Activated CD4-positive, alpha-beta memory T cell treated with anti-CD3 and anti-CD28 coated beads for 36 hours (primary cell): ENCODE measurements at places on chromosomes 12 and 14.

GRCh38 chr14:95885278-95885677, 8.6 kb downstream of the TUNAR start:
- no peak overlapping the region for H3K4me3 ChIP-seq
- H3K27me3 ChIP-seq = peaks cover 21% of the 10 kb centered on the region
- no peaks in the 10 kb centered on the region for H3K36me3 ChIP-seq
- no peak overlapping the region for H3K27ac ChIP-seq

DNA sequence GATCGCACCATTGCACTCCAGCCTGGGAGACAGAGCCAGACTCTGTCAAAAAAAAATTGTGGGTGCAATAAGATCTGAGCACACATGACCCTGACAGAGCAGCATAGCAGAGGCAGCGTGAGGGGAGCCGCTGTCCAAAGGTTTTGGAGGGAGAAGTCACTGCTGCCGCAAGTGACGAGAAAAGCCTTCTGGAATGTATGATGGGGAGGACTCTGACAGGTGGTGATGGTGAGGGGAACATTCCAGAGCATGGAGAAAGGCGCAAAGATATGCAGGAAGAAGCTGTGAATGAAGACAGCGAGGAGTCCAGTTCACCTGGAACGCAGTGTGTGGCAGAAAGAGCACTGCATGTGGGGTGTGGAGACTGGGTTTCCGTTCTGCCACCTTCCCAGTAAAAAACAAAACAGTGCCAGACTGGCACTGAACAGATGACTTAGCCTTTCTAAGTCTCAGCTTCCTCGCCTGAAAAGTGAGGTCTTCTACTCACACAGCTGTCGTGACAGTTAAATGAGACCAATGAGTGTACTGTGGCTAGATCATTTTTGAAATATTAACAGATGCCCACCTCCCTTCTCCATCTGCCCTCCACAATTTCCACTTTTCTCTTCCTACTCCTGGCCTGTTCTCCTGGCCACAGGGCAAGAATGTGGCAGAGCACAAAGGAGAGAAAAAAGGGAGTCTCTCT, 53.4 kb upstream of the PTHLH start:
- peaks cover 11% of the 10 kb centered on the region for H3K27me3 ChIP-seq
- H3K27ac ChIP-seq = no peak overlapping the region
- H3K4me3 ChIP-seq = no peak overlapping the region
- H3K36me3 ChIP-seq = no peaks in the 10 kb centered on the region

GRCh38 chr14:64234877-64235651, 59.1 kb downstream of the ESR2 start:
- H3K4me1 ChIP-seq = peaks cover 12% of the 10 kb centered on the region
- no peak overlapping the region for H3K4me3 ChIP-seq
- DNase-seq = no peak

DNA sequence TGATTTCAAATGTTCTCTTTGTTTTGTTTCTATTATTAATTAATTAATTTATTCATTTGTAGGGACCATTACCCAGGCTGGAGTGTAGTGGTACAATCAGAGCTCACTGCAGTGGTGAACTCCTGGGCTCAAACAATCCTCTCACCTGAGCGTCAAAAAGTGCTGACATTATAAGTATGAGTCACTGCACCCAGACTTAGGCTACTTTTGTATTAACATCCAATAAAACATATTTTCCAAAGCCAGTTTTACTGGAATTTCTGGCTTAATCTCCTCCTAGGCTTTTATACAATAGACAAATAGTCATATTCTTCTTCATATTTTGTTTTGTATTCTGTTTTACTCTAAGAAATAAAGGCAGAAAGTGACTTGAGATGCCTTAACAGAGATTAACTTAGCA, 749.6 kb downstream of the SLC16A7 start:
- no peaks in the 10 kb centered on the region for H3K36me3 ChIP-seq
- no peaks in the 10 kb centered on the region for H3K27me3 ChIP-seq
- H3K4me1 ChIP-seq = no peaks in the 10 kb centered on the region
- no peak for DNase-seq
- H3K4me3 ChIP-seq = no peak overlapping the region

DNA sequence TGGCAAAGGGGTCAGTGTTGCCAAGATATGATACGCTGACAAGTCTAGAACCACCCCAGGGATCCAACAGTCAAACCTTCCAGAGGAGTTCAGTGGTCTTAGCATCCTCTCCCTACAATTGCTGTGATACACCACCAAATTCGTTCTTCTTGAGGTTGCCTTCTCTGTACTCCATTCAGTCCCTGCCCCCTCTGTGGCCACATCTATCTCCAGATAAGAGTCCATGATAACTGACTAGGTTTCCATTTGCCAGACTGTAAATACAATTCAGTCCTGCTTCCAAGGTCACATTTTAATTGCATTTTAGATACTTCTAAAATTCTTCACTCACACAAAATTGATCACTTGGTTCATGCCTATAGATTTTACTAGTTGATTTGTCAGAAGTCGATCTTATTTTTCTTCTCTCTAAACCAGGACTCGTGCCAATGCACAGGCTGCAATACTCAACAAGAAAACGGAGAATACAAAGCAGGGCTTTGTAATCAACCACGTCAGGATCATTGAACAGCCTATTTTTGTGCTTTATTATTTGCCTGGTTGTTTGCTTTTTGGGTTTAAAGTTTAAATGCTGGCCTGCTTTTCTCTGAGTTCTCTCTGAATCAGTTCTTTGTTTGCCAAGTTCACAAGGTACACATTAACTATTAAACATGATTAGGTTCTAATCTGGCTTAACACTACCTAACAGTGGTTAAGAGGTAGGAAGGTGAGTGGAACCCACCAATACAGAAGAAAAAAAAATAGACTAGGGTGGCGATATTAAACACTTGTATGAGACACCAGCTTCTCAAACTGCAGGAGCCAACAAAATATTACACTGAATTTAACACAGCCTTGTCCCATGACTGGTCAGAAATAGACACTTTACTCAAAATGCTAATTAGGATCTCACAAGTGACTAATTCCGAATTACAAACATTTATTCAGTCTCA, 5.3 kb upstream of the TSPAN8 start:
- no peaks in the 10 kb centered on the region for H3K36me3 ChIP-seq
- H3K4me3 ChIP-seq = no peak overlapping the region
- H3K27me3 ChIP-seq = no peaks in the 10 kb centered on the region
- DNase-seq = no peak

- peaks cover 9% of the 10 kb centered on the region for H3K4me1 ChIP-seq
- no peak overlapping the region for H3K27ac ChIP-seq
- DNase-seq = no peak
- H3K4me3 ChIP-seq = peak overlapping the region; percentile 65
- H3K36me3 ChIP-seq = no peaks in the 10 kb centered on the region
- peaks cover 41% of the 10 kb centered on the region for H3K27me3 ChIP-seq
Measured at GRCh38 chr12:79691511-79692248, 916 bp upstream of the PAWR start.

GRCh38 chr14:32939254-32940065, 781 bp downstream of the NPAS3 start:
- H3K4me3 ChIP-seq = peak overlapping the region; percentile 71
- no peaks in the 10 kb centered on the region for H3K36me3 ChIP-seq
- DNase-seq = peak; percentile 39
- H3K27ac ChIP-seq = no peak overlapping the region
- peaks cover 55% of the 10 kb centered on the region for H3K27me3 ChIP-seq

DNA sequence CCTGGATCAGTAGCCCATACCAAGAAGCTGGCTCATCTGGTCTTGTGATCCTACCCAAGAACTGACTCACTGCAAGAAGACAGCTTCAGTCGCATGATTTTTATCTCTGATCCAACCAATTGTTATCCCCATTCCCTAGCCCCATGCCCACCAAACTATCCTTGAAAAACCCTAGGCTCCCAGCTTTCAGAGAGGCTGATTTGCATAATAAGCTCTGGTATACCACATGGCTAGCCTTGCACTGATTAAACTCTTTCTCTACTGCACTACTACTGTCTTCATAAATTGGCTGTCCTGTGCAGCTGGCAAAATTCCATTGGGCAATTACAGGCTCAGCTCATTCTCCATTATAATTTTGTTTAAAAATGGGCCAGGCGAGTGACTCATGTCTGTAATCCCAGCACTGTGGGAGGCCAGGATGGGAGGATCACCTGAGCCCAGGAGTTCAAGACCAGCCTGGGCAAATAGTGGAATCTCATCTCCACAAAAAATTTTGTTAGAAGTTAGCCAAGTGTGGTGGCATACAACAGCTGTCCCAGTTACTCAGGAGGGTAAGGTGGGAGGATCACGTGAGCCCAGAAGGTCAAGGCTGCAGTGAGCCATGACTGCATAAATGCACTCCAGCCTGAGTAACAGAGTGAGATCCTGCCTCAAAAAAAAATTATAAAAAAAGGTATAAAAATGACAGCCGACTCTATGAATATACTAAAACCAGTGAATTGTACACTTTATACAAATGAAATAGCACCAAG, 76.7 kb upstream of the EIF5 start:
- no peak for DNase-seq
- H3K27ac ChIP-seq = no peak overlapping the region
- peaks cover 7% of the 10 kb centered on the region for H3K27me3 ChIP-seq
- no peaks in the 10 kb centered on the region for H3K36me3 ChIP-seq
- peaks cover 8% of the 10 kb centered on the region for H3K4me1 ChIP-seq

DNA sequence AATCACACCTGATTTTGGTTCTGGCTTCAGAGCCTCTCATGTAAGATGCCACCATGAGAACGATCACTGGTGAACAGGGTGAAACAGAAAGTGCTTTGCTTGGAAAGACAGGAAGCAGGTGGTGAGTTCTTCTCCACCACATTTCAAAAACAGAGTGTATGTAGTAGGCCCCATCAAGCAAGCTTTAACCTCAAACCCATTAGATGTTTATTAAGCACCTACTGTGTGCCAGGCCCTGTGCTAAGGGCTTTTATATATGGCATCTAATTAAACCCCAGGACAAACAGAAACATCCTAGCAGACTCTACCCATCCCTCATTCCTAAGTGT, 47.8 kb upstream of the MED13L start:
- H3K4me3 ChIP-seq = no peak overlapping the region
- no peaks in the 10 kb centered on the region for H3K36me3 ChIP-seq
- no peaks in the 10 kb centered on the region for H3K27me3 ChIP-seq
- no peak overlapping the region for H3K27ac ChIP-seq

DNA sequence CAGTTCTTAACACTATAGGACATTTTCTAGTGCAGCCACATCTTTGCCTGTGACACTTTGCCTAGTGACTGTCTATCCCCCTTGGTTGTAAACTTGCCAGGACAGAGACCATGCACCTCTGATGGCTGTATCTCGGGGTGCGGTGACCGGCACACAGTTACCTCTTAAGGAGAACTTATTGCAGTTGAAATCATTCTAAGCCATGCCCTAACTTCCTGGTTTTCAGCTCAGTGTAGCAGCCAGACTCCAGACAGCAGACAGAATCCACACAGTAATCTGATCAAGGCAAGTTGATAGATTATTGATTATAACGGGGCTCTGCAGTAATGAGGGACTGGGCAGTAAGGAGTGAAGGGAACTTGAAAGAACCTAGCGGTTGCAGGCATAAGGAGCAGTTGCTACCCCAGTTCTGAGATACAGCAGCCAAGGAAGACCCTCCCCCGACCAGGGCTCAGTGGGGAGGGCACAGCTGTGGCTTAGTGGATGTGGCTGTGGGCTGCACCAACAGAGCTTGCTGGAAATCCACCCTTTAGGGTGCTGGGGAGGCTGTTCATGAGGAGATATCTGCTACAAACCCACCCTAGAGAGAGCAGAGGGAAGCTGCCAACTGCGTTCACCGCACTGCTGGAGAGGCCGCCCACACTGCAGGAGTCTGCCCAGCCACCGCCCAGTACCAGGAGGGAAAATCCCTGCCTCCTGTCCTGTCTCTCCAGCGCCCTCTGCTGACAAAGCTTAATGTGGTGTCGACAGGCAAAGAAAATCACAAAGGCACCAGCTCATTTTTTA, 58.2 kb upstream of the BEGAIN start:
- DNase-seq = peak; percentile 92
- H3K27me3 ChIP-seq = no peaks in the 10 kb centered on the region
- no peak overlapping the region for H3K27ac ChIP-seq
- no peak overlapping the region for H3K4me3 ChIP-seq
- H3K4me1 ChIP-seq = peaks cover 41% of the 10 kb centered on the region

DNA sequence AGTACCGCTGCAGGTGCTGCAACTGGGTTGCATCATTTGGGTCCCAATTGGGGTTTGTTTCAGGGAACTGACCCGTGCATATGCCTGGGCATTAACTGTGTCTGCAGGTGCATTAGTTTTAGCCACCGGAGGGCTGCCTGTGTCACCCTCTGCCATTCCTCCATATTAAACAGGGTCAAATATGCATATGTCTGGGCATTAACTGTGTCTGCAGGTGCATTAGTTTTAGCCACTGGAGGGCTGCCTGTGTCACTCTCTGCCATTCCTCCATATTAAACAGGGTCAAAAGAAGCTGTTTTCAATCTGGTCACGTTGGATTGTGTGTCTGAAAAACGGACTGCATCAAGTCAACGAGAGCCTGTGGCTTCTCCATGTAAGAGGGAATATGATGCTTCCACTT, 1317.0 kb downstream of the TMEM121 start:
- no peak overlapping the region for H3K27ac ChIP-seq
- no peak for DNase-seq
- H3K4me3 ChIP-seq = peak overlapping the region; percentile 87
- peaks cover 29% of the 10 kb centered on the region for H3K4me1 ChIP-seq
- H3K27me3 ChIP-seq = no peaks in the 10 kb centered on the region

- H3K27ac ChIP-seq = no peak overlapping the region
- no peaks in the 10 kb centered on the region for H3K4me1 ChIP-seq
- no peak for DNase-seq
- H3K36me3 ChIP-seq = no peaks in the 10 kb centered on the region
Measured at GRCh38 chr12:65266408-65266807, 12.1 kb upstream of the MSRB3 start.

- peaks cover 5% of the 10 kb centered on the region for H3K36me3 ChIP-seq
- DNase-seq = no peak
- no peaks in the 10 kb centered on the region for H3K27me3 ChIP-seq
- H3K4me3 ChIP-seq = no peak overlapping the region
Measured at GRCh38 chr12:1465990-1466389, 128.4 kb downstream of the FBXL14 start.

DNA sequence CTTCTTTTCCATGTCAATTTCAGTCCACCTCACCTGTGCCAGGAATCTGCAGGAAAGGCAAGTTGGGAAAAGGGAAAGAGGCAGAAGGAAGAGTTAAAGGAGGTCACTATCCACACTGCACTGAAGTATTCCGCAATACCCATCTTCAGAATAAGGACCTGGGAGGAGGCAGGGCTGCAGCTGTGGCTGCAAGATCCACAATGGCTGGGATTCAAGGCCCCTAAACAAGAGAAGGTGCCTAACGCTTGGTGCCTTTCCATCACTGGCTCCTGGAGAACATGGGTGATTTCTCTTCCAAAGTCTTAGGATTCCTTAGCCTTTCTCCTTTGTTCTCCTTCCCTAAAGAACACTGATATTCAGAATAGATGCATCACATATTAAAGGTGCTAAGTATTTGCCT, 204.0 kb downstream of the GRIN2B start:
- no peaks in the 10 kb centered on the region for H3K4me1 ChIP-seq
- H3K4me3 ChIP-seq = no peak overlapping the region
- H3K27ac ChIP-seq = no peak overlapping the region
- no peaks in the 10 kb centered on the region for H3K36me3 ChIP-seq
- DNase-seq = no peak

GRCh38 chr14:83172363-83172762, 1638.7 kb upstream of the SEL1L start:
- no peak for DNase-seq
- no peaks in the 10 kb centered on the region for H3K4me1 ChIP-seq
- H3K27me3 ChIP-seq = no peaks in the 10 kb centered on the region
